ENCODE measurements at places on chromosomes 7 and 10.

- DNase-seq = no peak
These were observed 35.4 kb upstream of the TAX1BP1 start for GRCh38 chr7:27704422-27705199.

DNA sequence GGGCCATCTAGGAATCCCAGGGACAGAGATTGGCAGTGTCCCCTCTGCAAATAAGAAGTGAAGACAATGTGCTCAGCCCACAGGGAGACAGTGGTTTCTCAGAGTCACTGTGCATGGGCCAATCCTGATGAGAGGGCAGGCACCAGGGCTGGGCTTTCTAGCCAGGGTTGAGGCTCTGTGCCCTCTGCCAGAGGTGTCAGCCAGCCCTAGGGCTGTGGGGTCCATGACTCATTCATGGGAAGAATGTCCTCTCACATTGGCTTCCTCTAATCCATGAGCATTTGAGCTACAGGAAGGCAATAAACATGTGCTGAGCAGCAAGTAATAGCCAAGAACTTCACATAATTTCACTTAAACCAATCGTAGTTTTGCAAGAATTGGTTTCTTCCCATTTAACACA, 482.0 kb upstream of the MGMT start:
- DNase-seq = no peak

GRCh38 chr7:64997927-64998391, 7.1 kb upstream of the ZNF117 start:
- no peak for DNase-seq

DNA sequence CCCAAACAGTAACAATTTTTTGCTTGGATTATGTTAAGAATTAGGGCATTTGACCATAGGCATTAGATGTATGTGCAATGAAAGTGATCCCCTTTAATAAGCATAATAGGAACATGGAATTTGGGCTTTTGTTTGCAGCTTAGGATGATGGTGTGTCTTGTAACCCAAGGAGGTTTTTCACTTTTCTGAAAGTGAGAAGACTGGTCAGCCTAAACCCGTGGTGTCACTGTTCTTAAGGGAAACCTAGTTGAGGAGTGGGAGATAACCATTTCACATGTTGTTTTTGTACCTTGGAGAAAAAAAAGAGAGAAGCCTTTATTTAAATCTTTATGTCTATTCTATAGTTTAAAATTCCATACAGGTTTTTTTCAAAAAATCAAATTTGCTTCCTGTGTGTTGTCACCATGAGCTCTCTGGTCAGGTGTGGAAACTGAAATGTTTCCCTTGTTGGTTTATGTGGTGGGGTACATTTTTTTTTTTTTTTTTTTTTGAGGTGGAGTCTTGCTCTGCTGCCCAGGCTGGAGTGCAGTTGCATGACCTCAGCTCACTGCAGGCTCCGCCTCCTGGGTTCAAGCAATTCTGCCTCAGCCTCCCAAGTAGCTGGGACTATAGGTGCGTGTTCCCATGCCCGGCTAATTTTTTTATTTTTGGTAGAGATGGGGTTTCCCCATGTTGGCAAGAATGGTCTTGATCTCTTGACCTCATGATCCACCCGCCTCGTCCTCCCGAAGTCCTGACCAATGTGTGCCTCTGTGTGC, 7.7 kb downstream of the CCM2 start:
- no peak for DNase-seq

DNA sequence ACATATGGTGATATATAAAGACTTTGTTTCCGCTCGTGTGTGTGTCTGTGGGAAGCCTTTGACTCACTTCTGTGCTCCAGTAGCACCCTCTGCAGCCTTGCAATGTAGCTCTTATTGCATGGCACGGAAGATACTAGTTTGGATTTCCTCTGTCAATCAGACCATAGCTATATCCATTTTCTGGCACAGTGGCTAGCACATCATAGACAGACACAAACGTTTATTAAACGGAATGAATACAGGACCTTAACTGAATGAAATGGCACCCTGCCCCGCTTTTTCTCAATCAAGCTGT, 124.0 kb upstream of the PTPN20 start:
- no peak for DNase-seq

GRCh38 chr7:138328215-138328614, 131.8 kb upstream of the TRIM24 start:
- DNase-seq = no peak

DNA sequence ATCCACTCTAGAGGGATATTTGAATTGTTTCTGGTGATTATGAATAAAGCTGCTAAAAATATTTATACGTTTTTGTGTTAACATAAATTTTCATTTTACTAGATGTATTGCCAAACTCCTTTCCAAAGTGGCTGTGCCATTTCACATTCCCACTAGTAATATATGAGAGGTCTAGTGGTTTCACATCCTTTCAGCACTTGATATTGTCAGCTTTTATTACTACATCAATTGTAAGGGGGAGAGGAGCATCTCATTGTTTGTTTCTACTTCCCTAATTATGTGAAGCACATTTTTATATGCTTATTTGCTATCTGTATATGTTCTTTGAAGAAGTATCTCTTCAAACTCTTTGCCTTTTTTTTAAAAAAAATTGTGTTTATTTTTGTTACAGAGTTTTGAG, 184.5 kb downstream of the ADK start:
- DNase-seq = no peak

- peak; percentile 54 for DNase-seq
These were observed 10.2 kb downstream of the CRYGN start for GRCh38 chr7:151429560-151430331.

GRCh38 chr7:28076423-28077200, 104.0 kb downstream of the JAZF1 start:
- DNase-seq = peak; percentile 20

DNA sequence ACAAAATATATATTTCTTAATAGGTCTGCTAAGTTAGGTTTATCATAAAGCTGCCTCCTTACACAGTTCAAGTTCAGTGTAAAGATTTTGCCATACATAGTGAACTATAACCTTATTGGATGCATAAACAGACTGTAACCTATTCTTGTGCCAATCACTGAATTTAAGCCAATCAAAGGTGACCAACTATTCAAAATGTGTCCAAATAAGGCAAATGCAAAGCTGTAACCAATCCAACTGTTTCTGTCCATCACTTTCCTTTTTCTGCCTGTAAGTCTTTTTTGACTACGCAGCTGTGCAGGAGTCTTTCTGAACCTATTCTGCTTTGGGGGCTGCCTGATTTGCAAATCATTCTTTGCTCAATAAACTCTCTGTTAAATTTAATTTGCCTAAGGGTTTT, 11.6 kb upstream of the DNMBP start:
- no peak for DNase-seq

GRCh38 chr7:139647085-139647484, 123.6 kb downstream of the CLEC2L start:
- no peak for DNase-seq

DNA sequence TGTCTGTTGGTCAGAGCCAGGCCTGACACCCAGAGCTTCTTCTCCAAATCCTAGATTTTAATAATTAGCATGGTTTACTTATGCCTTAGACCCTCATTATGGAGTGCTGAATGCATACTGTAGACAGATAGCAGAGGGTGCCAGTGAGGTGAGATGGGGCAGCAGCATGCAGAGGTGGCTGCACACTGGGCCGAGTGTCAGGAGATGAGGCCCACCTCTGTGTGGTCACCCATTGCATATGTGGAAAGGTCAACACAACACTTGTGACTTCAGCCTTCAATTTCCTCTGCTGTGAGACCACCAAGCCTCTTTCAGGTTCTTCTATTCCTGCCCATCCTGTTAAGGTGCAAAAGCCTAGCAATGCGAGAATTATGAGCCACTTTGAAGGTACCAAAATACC, 39.7 kb upstream of the NMT2 start:
- no peak for DNase-seq

DNA sequence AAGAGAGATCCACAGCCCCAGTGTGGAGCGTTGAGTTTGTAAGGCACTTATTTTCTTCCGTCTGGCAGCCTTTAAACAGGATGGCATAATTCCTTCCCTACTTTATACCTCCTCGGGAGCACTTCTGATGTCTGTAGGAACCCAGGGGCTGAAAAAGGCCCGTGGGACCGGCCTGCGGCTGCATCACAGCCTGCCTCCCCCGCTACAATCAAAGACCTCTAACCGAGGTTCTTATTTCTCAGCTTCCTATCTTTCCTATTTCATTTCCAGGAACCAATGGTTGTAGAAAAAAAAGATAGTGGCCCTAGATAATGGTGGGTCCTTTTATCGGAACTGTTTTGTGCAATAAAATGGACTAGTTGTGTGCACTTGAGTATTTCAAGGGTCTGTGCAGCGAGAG, 4.1 kb upstream of the CTBP2 start:
- no peak for DNase-seq

GRCh38 chr10:12214763-12215218, 18.8 kb downstream of the CDC123 start:
- DNase-seq = no peak

DNA sequence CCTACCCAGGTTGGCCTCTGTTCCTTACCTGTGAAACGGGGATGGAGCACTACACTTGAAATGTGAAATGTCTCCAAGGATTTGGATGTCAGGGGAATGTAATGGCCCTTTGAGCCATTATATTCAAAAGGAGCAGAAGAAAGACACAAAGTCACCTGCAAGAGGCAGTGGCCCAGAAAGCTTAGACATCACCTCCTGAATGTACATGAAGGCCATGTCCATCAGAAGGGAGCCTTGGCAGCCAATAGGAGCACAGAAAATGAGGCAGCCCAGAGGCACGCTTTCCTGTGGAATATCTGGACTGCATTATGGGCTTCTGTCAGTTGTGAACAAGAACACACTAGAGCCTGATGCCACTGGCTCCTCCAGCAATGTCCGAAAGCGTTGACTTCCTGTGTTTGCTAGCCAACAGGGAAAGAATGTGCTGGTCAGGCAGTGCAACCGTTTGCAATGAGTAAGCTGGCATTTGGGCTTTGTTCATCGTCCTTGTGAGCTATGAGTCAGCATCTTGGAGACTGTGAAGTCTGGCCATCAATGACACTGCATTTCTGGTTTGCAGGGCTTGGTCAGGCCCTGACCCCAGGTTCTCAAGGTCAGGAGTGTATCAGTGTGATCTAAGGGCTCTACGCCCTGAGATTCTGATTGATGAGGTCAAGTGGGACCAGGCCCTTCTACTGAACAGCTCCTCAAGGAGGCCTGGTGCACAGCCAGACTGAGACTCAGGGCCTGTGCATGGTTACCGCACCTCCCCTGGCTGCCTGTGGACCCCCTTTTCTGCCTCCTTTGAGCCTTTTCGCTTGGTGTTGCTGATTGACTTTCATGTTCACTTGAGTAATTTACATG, 222.4 kb downstream of the RPS24 start:
- no peak for DNase-seq

DNA sequence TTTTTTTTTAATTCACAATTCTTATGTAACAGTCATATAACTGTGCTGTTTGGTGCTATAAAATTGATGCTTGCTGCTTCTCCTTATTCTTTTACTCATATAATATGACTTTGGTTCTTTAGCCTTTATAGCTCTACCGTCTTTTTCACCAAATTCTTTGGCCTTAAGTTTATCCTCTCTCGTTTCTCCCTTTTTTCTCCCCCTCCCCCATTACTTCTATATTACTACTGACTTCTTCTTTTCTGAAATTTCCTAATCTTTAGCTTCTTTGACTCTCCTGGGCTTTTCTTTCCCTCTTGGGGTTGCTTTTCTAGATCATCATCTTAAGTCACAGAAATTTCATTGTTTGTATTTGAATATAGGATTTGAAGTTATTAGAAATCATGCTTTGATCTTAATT, 3.8 kb downstream of the BCCIP start:
- no peak for DNase-seq

- DNase-seq = no peak
These were observed 410.9 kb downstream of the TYW1 start for GRCh38 chr7:67407392-67408071.

GRCh38 chr7:112951070-112951469, 135.6 kb downstream of the GPR85 start:
- no peak for DNase-seq

DNA sequence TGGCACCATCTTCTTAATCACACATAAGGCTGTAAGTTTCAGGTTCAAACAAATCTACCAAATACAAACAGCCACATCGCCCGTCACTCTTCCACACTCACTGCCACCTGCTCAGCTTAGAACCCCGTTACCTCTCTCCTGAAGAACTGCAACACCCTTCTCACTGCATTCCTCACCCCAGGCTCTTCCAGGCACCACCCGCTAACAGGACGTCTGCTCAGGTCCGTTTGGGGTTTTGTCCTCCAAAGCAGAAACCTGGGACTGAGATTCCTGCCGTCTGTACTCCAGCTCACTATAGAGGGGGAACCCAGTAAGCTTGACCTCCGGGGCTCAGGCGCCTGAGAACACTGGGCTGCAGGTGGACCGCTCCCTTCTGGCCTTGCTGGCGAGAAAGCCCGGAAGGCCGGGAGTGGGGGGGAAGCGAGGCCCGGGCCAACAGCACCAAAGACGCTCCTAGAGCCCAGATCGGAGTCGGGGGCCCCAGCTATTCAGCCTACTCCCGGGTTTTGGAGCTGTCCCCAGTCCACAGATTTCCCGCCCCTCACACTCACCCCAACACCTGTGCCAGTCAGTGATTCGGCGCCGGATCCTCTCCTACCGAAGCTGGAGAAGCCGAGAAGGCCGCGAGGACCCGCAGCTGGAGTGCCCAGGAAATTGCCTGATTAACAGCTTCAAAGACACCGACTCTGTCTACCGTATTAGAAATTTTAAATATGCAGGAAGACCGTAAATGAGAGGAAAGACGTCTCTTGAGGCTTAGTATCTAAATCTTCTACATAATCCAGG, at the start of gene AP3M1:
Gene AP3M1 (minus strand): TSS at position 625 of the 786 bp plus-strand sequence. CDS start 12,449 bp downstream, outside the sequence.
- peak; percentile 78 for DNase-seq

DNA sequence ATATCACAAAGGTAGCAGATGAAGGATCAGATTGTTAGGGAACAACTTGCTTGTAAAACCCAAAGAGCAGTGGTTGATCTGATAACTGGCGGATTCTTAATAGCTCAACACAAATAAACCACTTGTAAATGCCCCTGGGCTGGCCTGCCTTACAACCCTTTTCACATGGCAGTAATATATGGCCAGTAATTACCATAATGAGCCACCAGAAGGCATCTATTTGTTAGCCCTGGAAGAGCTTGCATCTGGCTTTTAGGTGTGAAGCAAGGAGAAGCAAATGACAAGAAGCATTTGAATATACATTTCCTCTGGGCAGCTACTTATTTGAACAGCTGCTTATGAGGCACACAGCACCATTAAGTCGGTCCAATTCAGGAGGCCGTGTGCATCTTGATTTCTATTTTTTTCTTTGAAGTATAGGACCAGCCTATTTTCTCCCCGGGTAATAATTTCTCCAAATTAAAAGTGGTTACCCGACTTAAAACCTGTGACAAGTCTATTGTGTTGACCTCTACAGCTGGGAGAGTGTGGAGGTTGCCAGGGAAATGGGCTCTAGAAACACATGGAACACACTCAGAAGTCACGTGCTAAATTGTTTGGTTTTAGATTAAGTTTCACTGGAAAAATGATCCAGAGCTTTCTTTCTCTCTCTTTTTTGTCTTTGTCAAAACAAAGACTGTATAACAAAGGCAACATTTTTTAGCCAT, 113.4 kb downstream of the SEM1 start:
- DNase-seq = peak; percentile 98

- DNase-seq = no peak
These were observed 70.7 kb downstream of the CRPPA start for GRCh38 chr7:16350634-16351033.

- no peak for DNase-seq
These were observed 261.9 kb downstream of the SNX10 start for GRCh38 chr7:26553582-26553981.

GRCh38 chr7:135761751-135762488, 13.3 kb upstream of the FAM180A start:
- no peak for DNase-seq

GRCh38 chr10:103856797-103857170, 1.4 kb upstream of the SH3PXD2A start:
- DNase-seq = no peak
